ENCODE measurements at places on chromosomes 4 and X. TPM values are rescaled to one million over a fixed set of nuclear protein-coding genes. Genes with fewer than 3 reads are reported as not detected.

Gene SLITRK2
- 1.2 TPM for polyA plus RNA-seq

Gene FAAH2
- 14.4 TPM for polyA plus RNA-seq

Gene HAND2
- polyA plus RNA-seq = not detected

Gene MTMR8
- polyA plus RNA-seq = 1.8 TPM

Gene BEX5
- 16.6 TPM for polyA plus RNA-seq

Gene IL21
- polyA plus RNA-seq = not detected

Gene CT45A5
- not detected for polyA plus RNA-seq
